ENCODE measurements at places on chromosomes 4 and X. TPM values are rescaled to one million over a fixed set of nuclear protein-coding genes. Genes with fewer than 3 reads are reported as not detected.

GRCh38 chrX:153972368-153973126, at the start of gene TMEM187:
TMEM187 (plus strand) TSS chrX:153972754; CDS start chrX:153982063, 9,309 bp downstream.
- peak within 1 kb of the TSS; percentile 100 for H3K4me3 ChIP-seq
- peaks cover 7% of the 10 kb centered on the region for H3K27me3 ChIP-seq
- H3K4me1 ChIP-seq, result peaks cover 31% of the 10 kb centered on the region
- peaks cover 4% of the 10 kb centered on the region for H3K36me3 ChIP-seq
- DNase-seq, result peak; percentile 91

DNA sequence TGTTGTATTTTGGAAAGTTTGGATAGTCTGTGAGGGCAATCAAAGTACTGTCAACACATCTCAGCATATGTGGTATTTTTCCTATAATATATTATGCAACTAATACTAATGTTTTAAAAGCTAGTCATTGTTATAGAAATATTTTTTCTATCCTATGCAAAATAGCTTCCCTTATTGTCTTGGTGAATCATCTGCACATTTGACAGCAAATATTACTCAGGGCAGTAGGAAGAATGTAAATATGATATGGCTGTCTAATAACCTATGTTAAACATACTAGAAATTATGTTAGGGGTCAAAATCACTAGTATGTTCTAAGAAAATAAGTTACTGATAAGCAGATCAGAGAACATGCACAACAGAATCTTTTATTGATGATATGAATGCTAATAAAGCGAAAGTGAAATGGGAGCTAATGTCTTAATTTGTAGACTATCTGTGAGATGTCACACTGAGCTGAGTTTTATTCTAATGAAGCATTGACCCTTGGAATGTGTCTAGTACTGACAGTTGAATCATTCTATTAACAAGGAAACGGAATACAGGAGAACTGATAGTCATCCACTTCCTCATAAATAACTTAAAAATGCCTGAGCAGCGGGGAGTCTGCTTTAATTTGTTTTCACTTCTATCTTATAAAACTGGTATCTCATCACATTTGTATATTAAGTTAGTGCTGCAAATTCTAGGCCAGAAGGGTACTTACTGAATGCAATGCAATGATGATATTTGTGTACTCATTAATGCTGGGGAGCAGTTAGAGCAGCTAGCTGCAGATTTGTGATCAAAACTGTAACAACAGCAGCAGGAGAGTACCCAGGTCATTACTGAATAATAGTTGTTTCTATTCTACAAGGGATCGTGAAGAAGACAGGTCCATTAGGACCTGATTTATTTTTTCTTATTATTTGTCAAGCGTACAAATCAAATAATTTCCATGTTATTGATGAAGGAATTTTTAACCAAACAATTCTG, 440.3 kb upstream of the AADAT start:
- H3K27ac ChIP-seq, result no peak overlapping the region
- H3K27me3 ChIP-seq, result no peaks in the 10 kb centered on the region
- H3K4me3 ChIP-seq, result no peak overlapping the region
- no peak for DNase-seq
- peaks cover 2% of the 10 kb centered on the region for H3K36me3 ChIP-seq

The FAM9B gene
- not detected for total RNA-seq

The TXLNG gene
- 24.6 TPM for total RNA-seq

The TEX11 gene
- total RNA-seq, result not detected

DNA sequence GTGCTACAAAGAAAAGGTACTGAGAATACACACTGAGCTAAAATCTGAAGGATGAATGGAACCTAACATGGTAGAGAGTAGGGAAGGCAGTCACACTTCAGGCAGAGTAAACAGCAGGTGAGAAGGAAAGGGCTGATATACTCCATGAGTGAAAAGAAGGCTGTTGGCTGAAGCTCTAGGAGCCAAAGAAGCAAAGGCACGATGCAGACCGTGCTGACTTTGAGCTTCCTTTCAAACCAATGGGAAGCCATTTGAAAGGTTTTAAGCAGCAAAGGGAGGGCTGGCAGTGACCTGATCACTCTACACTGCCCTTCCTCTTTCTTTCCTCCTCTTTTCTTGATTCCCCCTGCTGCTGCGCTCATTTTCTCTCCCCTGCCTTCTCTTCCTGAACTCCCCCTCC, 66.4 kb downstream of the TMEM154 start:
- H3K4me1 ChIP-seq, result no peaks in the 10 kb centered on the region
- H3K27ac ChIP-seq, result no peak overlapping the region
- H3K36me3 ChIP-seq, result no peaks in the 10 kb centered on the region
- peaks cover 26% of the 10 kb centered on the region for H3K27me3 ChIP-seq

- H3K4me1 ChIP-seq, result peaks cover 12% of the 10 kb centered on the region
- peak overlapping the region; percentile 71 for H3K4me3 ChIP-seq
- H3K27me3 ChIP-seq, result peaks cover 34% of the 10 kb centered on the region
Measured at GRCh38 chr4:186722796-186723291, 812 bp downstream of the FAT1 start.

- H3K36me3 ChIP-seq, result peaks cover 6% of the 10 kb centered on the region
- peaks cover 22% of the 10 kb centered on the region for H3K27me3 ChIP-seq
- H3K27ac ChIP-seq, result no peak overlapping the region
- H3K4me3 ChIP-seq, result no peak overlapping the region
Measured at GRCh38 chr4:183544109-183544508, 39.3 kb downstream of the ING2 start.

DNA sequence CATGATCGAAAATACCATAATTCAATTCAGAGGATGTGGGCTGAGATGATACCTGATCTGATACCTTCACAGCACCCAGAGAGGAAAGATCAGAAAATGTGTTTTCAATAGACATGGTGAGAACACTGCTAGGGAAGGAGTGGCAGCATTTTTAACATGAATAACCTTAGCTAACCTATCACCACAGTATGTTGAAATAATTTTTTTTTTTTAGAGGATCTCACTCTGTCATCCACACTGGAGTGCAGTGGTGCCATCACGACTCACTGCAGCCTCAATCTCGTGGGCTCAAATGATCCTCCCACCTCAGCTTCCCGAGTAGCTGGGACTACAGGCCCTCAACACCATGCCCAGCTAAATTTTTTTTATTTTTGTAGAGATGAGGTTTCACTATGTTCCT, 90.5 kb upstream of the RAPGEF2 start:
- DNase-seq, result no peak
- no peaks in the 10 kb centered on the region for H3K36me3 ChIP-seq
- H3K4me3 ChIP-seq, result no peak overlapping the region
- H3K27ac ChIP-seq, result no peak overlapping the region

The NAP1L2 gene
- total RNA-seq, result 1.9 TPM

DNA sequence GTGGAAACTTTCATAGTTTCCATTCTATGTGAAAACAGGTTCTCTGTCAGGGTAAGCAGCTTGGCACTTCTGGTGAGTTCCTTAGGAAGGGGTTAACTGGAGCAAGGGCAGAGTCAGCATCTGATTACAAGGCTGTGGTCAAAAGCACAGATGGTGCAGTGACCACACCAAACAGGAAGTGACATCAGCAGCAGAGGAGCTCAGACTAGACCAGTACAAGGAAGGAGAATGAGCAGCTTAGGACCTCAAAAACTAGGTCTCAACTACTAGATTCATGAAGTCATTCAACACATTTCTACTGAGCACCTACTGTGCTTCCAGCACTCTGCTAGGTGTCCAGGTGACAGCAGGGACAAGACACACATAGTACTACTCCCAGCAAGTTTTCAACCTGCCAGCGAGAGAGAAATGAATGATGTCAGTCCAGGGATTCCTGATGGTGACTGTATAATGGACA, 130.2 kb downstream of the AMELX start:
- no peak for DNase-seq
- H3K27ac ChIP-seq, result no peak overlapping the region
- H3K4me1 ChIP-seq, result peaks cover 6% of the 10 kb centered on the region
- H3K4me3 ChIP-seq, result no peak overlapping the region
- H3K36me3 ChIP-seq, result no peaks in the 10 kb centered on the region

DNA sequence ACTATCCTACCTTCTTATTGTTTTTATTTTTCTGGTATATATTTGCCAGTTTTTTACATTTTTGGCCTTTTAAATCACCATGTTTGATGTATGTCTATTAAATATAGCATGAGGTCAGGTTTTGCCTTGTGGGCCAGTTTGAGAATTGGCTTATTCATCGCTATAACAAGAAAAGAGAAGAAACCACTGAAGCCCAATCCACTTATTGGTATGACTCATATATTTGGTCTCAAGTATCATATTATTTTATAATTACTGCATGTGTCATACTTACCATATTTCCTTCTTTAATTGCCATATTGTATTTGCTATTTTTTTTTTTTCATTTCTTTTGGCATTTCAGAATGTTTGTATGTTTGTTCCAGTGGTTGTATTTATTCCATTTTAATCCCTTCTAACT, 99.3 kb downstream of the IRF2 start:
- no peaks in the 10 kb centered on the region for H3K27me3 ChIP-seq
- no peak overlapping the region for H3K4me3 ChIP-seq
- peak overlapping the region; percentile 31 for H3K27ac ChIP-seq
- peaks cover 3% of the 10 kb centered on the region for H3K36me3 ChIP-seq
- DNase-seq, result no peak
- H3K4me1 ChIP-seq, result peaks cover 22% of the 10 kb centered on the region

GRCh38 chr4:97845758-97846157, 297.5 kb downstream of the STPG2 start:
- H3K27me3 ChIP-seq, result no peaks in the 10 kb centered on the region
- H3K27ac ChIP-seq, result no peak overlapping the region
- no peaks in the 10 kb centered on the region for H3K4me1 ChIP-seq
- DNase-seq, result no peak
- no peaks in the 10 kb centered on the region for H3K36me3 ChIP-seq

- no peaks in the 10 kb centered on the region for H3K27me3 ChIP-seq
- H3K4me3 ChIP-seq, result peak overlapping the region; percentile 69
Measured at GRCh38 chr4:152696764-152697261, 17.0 kb upstream of the TMEM154 start.

DNA sequence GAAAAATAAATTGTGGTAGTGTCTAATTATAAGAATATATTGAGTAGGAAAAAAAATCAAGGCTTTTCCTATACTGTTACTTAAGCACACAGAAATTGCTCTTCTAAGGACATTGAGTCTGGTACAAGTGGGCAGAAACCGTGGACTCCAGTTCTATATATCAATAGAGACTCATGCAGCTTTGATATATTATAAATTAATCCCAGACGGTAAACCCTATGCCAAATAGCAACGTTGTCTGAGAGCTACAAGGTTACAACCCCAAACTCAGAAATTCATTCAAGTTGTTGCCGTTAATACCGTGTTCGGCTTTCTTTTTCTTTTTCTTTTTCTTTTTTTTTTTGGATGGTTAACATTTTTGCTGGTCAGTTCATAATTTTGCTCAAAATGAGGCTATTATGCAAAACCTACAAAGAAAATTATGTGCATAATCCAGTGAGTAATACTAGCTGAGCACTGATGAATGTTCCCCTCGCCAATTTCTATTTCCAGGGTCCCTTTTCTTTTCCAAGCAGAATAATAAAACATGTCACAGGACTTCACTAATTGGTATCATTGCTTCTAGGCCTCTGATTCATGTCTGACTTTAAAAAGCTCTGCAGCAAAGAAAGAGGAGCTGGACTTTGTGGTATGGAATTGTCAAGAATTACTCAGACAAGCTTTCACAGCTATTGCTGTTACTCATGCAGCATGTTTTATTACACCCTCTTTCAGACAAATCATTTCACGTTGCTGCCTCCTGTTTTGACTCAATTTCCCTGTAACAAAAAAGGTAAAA, 737.7 kb downstream of the NLGN4X start:
- H3K4me3 ChIP-seq, result no peak overlapping the region
- H3K27ac ChIP-seq, result no peak overlapping the region
- no peak for DNase-seq
- no peaks in the 10 kb centered on the region for H3K4me1 ChIP-seq
- H3K27me3 ChIP-seq, result no peaks in the 10 kb centered on the region
- no peaks in the 10 kb centered on the region for H3K36me3 ChIP-seq

GRCh38 chr4:73683033-73683432, 57.3 kb upstream of the CXCL8 start:
- no peaks in the 10 kb centered on the region for H3K4me1 ChIP-seq
- H3K27me3 ChIP-seq, result no peaks in the 10 kb centered on the region
- no peak overlapping the region for H3K4me3 ChIP-seq
- no peak overlapping the region for H3K27ac ChIP-seq
- no peak for DNase-seq

- no peaks in the 10 kb centered on the region for H3K36me3 ChIP-seq
- peaks cover 11% of the 10 kb centered on the region for H3K4me1 ChIP-seq
- no peak for DNase-seq
- H3K27me3 ChIP-seq, result peaks cover 56% of the 10 kb centered on the region
- H3K27ac ChIP-seq, result no peak overlapping the region
Measured at GRCh38 chrX:74421740-74422352, 553 bp downstream of the SLC16A2 start.

DNA sequence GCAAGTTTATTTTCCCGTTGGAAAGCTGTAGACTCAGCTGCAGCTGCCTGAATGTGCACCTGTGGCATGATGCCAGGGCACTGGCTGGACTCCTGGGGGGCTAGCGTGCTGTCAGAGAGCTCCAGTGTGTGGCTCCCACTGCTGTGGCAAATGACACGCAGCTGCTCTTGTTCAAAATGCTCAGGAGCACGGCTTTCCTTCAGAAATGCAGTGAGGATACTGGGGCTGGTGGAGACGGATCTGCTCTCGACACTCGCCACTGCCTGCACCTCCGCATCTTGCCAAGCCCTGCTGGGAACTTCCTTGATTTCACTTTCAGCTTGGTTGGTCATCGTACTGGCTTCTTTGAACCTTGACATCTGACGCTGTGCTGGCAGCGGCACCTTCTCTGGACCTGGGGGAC, 58.7 kb downstream of the GPRIN3 start:
- no peak overlapping the region for H3K4me3 ChIP-seq
- peaks cover 44% of the 10 kb centered on the region for H3K4me1 ChIP-seq
- no peak overlapping the region for H3K27ac ChIP-seq

Measured in activated T-cell treated with anti-CD3 and anti-CD28 coated beads, Interleukin-2, amount 50 U/mL, for 72 hours (primary cell).